ENCODE measurements at places on chromosomes 5 and 9.

- no peak for DNase-seq
Observed at GRCh38 chr9:121153642-121154041, 48.0 kb downstream of the RAB14 start.

DNA sequence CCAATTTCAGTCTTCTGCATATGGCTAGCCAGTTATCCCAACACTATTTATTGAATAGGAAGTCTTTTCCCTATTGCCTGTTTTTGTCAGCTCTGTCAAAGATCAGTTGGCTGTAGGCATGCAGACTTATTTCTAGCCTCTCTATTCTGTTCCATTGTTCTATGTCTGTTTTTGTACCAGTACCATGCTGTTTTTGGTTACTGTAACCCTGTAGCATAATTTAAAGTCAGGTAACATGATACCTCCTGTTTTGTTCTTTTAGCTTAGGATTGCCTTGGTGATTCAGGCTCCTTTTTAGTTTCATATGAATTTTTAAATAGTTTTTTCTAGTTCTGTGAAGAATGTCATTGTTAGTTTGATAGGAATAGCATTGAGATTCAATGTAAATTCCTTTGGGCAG lies 104.9 kb upstream of the SLCO6A1 start:
- DNase-seq, result no peak

GRCh38 chr9:79116041-79116440 lies 455.7 kb upstream of the TLE4 start:
- DNase-seq, result no peak

- DNase-seq, result peak; percentile 34
Observed at GRCh38 chr9:83620841-83621636, 1.9 kb upstream of the IDNK start.

GRCh38 chr9:19208653-19209052 lies 21.8 kb upstream of the DENND4C start:
- no peak for DNase-seq

GRCh38 chr9:132943651-132944293 lies 644 bp downstream of the TSC1 start:
- DNase-seq, result no peak

DNA sequence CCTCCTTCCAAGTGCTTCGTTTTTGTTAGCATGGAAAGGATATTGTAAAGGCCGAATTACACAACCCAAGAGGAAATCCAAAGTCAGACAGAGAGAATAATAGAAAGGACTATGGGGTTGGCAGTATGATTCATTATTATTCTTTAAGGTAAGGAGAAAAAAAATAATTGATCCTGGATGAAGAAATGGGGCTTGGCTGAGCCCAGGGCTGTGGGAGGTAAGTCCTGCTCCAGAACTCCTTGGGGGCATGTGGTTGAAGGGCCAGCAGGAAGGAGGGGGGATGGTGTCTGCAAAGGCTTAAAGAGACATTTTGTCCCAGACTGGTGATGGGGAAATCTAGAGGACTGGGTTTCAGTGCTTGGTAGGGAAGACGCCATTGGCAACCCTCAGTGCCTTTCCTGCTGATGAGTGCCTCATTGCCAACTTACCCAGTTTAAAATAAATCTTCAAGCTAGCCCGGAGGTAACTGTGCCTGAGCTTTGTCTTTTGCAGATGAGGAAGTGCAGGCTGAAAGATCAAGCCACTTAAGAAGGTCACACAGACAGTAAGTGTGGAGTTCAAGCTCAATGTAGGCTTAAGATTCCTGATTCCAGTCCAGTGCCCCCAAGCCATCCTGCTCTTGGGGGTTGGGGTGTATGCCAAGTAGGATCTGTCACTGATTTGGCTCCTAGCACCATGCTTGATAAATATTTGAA lies 30.2 kb downstream of the FOXI1 start:
- DNase-seq, result peak; percentile 51

DNA sequence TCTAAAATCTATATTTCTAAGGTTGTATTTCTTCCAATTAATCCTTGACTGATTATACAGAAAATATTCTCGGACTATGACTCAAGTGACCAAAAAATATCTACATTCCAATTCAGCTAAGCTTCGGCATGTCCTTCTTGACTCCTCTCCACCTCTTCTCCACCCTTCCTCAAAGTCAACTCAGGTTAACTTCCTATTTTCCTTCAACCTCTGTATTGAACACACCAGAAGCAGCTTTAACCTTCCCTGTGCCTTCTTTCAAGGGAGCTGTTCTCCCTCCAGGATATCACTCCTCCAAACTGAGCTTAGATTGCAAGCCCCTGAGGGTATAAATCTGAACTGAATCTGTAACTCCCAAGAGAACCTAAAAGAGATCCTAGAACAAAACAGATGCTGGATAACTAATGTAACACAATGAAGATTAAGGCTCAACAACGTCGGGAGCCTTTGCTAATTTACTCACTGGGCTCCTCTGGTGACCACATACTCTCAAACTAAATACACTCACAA lies 1.1 kb downstream of the SLCO4C1 start:
- DNase-seq, result no peak

- DNase-seq, result no peak
Observed at GRCh38 chr9:97514531-97514930, 13.1 kb downstream of the TMOD1 start.

DNA sequence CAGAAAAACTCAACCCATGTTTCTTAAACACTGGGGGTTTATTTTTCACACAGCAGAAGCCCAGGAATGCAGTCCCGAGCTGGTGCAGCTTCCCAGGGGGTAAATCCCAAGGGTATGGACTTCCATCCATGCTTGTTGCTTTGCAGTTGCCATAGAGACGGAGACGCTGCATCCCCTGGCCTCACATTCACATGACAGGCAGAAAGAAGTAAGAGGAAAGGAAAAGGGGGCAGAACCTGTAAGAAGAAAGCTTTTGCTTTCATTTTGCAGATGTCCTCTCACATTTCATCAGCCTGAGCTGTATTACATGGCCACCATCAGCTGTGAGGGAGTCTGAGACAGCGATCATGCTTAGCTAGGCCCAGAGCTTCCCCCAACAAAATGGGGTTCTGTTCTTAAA lies 321.0 kb downstream of the AGTPBP1 start:
- DNase-seq, result peak; percentile 54

GRCh38 chr5:14298126-14298847 lies 155.1 kb downstream of the TRIO start:
- DNase-seq, result peak; percentile 41

DNA sequence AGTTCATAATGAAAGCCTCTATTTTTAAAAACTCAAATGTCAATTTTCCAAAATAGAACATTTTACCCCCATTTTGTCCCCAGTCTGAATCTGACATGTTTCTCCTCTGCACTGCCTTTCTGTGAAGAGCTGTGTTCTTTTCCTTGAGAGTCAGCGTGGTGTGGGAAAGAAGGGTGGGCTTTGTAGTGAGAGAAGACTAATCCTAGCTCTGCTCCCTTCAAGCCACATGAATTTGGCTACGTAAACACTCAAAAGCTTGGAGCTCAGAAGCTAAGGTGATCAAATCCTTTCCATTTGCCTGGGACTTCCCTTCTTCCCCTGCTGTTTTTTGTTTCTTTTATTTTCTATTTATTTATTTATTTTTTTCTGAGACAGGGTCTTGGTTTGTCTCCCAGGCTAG lies 598.5 kb downstream of the TLR4 start:
- no peak for DNase-seq

- peak; percentile 42 for DNase-seq
Observed at GRCh38 chr5:24401773-24402172, 243.0 kb downstream of the CDH10 start.

- no peak for DNase-seq
Observed at GRCh38 chr9:72407114-72407513, 42.1 kb upstream of the ZFAND5 start.

DNA sequence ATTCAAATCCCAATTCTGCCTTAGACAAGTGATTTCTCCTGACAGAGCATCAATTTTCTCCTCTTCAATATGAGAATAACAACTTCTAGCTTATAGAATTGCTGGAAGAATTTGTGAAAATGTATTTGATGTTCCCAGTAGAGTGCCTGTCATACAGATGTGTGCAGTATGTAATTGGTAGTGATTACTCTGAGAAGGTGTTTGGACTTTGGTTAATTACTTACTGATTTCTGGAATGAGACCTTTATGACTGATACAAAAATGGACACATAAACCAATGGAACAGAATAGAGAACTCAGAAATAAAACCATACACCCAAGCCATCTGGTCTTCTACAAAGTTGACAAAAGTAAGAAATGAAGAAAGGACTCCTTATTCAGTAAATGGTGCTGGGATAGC lies 101.9 kb upstream of the TRIM32 start:
- no peak for DNase-seq

DNA sequence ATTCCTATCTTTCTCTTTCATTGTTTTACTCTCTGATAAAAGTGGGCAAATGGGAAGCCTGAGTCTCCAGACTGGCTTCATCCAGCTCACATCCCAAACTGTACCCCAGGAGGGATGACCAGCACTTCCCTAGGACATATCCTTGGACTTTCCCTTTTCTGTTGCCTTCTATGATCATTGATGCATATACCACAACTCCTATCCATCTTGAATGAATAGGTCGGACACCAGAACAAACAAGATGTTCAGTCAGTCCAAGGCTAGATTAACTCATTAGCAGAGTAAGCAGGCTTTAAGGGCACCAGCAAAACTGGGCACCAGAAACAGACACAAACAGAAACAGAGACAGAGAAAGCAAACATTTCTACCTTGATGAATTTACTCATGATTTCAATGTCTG lies 159.1 kb upstream of the RGMB start:
- DNase-seq, result no peak

GRCh38 chr9:27572566-27572917 lies 739 bp downstream of the C9orf72 start:
- peak; percentile 3 for DNase-seq

DNA sequence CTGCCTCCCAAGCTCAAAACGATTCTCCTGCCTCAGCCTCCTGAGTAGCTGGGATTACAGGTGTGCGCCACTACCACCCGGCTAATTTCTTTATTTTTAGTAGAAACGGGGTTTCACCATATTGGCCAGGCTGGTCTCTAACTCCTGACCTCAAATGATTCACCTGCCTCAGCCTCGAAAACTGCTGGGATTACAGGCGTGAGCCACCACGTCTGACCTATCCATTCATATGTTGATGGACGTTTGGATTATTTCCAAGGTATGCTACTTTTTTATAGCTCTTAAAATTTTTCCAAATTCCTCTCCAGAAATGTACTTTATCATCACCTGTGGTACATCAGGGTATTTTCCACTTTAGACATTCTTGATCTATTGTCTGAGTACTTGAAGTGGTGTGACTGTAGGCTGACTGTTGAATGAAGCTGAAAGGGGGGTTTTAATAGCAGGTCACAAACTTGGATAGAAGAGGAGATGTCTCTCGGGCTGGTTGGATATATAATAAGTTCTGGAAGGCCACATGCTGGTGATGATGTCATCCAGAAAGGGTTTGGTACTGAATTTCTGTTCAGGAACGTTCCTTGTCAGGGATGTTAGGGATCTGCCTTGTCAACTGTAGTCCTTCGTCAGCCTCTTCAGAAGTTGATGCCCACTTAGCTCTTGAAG lies 7.4 kb downstream of the CTNNA1 start:
- peak; percentile 12 for DNase-seq

- DNase-seq, result no peak
Observed at GRCh38 chr5:158752656-158752973, 347.1 kb downstream of the EBF1 start.

GRCh38 chr5:94632024-94632423 lies 13.6 kb downstream of the SLF1 start:
- no peak for DNase-seq

DNA sequence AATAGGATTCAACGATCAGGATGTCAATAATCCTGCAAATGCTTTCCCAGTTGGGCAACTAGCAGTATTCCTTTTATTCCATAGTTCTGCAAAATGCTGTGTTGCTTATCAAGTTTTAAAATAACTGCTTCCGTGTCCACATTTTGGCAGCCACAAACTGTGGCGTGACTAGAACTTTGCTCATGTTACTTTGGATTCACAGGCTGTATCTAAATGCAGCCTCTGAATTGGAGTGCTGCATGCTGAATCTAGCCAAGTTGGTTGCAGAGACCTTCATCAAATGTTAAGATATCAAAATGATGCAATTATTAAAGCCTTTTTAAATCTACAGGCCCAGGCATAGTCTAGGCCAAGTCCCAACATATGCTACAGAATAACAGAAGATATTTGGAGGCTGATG lies 249.2 kb downstream of the NR2F1-AS1 start:
- no peak for DNase-seq

DNA sequence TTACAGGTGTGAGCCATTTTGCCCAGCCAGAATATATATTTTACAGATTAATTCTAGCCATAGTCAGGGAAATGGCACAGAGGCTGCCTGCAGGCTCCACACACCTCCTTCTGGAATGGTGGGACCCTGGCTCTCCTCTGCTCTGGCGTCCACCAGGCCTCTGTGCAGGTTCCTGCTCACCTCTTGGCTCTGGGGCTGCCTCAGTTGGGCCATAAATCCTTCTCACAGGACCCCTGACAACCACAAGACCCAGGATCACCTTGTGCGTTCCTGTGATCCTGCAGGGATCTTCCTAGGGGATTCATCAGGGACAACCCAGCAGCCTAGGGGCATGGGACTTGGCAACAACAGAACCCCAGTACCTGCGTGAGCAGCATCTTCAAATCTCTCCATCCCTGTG lies 93.0 kb upstream of the FSTL4 start:
- DNase-seq, result no peak

DNA sequence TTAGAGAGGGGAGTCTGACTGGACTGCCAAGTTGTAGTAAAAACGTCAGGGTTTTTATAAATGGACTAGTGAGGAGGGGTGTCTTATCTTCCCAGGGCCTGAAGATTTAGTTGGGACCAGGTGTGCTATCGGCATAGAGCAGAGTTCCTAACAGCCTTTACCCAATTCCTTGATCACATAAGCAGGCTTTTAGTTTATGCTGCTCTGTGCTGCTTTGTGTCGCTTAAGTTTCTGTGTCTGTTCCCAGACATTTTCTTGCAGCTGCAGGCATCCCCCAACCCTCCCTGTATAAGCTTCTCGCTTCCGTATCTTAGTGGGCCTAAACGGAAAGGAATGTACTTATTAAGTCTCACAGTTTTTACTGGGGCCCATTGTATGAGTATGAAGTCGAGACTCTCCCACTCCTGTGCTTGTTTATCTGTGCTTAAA lies 2.6 kb upstream of the SMC5 start:
- DNase-seq, result peak; percentile 91

- no peak for DNase-seq
Observed at GRCh38 chr5:109744261-109744660, 54.5 kb downstream of the MAN2A1 start.

Data from fibroblast of upper back skin (primary cell).